ENCODE measurements at places on chromosomes 7 and 10.

- no peak for DNase-seq
Observed at GRCh38 chr7:129282865-129283264, 58.0 kb downstream of the AHCYL2 start.

DNA sequence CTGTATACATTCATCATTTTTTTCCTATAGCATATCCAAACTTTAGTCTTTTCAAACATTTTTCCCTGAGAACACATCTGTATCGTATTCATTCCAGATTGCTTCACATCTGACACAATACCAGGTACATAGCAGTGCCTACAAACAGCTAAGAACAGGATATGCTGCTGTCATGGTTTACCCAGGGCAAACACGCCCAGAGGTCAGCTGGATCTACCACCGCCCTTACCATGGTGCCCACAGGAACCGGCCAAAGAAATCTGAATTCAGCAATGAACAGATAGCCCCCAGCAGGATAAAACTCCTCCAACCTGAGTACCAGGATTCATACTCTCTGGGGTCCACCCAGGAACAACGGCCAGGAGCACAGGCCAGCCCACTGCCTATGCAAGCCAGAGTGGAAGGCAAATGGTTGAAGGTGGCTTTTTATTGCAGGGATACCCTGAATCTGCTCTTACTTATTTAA is 43.0 kb downstream of the TNS3 start:
- DNase-seq, result no peak

DNA sequence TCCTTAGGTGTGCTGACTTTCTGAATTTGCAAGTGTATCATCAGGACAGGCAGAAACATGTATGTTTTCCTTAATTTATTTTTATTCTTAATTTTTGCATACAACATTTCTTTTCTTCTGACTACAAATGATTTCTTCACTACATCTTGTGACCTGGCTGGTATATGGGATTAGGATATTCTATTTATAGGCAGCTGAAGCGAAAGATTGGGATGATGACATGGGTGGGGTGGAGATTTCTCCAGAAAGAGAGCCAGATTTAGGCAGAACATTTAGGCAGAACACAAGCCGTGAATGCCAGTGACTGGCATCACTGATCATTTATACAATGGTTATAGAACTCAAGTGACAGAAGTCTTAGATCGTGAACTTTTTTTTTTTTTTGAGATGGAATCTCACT is 256.7 kb downstream of the KLF6 start:
- no peak for DNase-seq

GRCh38 chr10:119131512-119132240 is 27.8 kb downstream of the DENND10 start:
- DNase-seq, result no peak

- DNase-seq, result no peak
Observed at GRCh38 chr10:53079283-53079682, 306.7 kb upstream of the MBL2 start.

DNA sequence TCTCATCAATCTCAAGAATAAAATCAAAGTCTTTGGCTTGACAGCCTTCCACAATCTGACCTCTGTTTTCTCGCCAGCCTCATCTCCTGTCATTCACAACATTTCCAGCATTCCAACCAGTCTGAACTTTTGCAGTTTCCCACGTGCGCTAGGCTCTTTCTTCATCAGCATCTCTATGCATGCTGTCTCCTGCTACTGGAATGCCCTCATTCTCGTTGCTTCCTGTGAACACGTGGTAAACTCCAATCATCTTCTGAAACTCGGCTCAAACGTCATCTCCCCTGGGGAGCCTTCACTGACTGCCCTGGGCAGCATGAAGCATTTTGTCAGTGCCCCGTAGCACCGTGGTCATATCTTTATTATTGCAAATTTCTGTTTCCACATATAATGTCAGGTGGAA is 12.2 kb upstream of the RSBN1L start:
- no peak for DNase-seq

GRCh38 chr10:68900427-68901104 is 549 bp upstream of the DDX50 start:
- no peak for DNase-seq
